ENCODE measurements at places on chromosomes 6 and 20.

GRCh38 chr6:125679128-125679527 is 70.3 kb upstream of the HEY2 start:
- DNase-seq, result no peak

- DNase-seq, result peak; percentile 64
Measured at GRCh38 chr6:138334000-138334399, 43.7 kb upstream of the SMIM28 start.

- no peak for DNase-seq
Measured at GRCh38 chr20:48538856-48539255, 288.9 kb downstream of the PREX1 start.

DNA sequence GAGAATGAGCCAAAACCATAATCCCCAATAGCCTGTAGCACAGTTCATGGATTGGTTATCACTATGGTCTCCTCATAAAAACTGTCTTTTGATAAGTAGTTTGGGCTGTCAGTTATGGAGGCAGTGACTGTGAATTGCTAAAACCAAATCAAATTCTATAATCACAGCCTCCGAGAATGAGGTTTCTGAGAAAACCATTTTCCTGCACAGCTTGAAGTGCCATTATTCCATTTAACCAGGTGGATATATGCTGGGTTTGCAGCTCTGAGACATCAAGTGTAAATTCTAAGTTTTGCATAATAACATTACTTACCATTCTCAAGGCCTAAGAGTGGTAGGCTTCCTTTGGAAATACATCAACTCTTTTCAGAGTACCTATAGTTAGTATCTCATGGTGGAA is 485.4 kb downstream of the FRK start:
- DNase-seq, result no peak

- peak; percentile 80 for DNase-seq
Measured at GRCh38 chr6:42661540-42662153, 60.8 kb downstream of the PRPH2 start.

DNA sequence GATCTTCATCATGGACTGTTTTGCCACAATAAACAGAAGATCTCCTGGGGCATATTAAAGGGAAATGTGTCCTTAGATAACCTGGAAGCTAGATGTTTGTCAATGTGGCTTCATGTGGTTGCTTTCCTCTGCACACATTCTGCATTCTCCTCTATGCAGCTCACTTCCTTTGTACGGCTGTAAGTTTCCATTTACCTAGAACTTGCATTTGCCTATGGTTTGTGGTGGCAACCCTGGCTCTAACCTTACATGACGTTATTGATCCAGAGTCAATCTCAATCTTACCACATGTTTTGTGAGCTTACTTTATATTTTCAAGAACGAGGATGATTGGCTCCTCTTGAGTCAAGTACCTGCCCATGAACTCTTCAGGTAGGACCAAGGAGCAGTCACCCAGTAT is 863.1 kb downstream of the MAFB start:
- DNase-seq, result no peak

DNA sequence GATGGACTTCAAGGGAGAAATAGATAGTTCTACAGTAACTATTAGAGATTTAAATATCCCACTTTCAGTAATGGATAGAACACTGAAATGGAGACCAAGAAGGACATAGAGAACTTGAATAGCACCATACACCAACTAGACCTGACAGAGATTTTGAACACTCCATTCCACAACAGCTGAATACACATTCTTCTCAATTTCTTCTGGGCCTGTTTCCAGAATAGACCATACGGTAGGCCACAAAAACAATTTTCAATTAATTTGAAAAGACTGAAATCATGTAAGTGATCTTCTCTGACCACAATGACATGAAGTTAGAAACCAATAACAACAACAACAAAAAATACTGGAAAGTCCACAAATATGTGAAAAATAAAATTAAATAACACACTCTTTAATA is 979.1 kb upstream of the FLRT3 start:
- no peak for DNase-seq

DNA sequence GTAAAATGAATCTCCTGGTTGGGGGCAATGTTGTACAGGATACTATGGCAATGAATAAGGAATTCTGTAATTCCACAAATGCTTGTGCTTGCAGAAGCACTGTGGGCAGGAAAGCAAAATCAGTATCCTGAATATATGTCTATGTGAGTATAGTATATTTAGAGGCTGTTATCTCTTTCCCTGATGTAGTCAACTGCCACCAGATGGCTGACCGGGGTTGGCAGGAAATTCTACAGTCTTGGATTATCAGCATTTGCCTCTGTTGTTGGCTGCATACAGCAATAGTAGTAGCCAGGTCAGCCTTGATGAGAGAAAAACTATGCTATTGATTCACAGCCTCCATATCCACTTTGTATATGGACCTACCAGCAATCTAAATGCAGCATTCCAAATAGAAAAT is 425.1 kb upstream of the JAG1 start:
- DNase-seq, result no peak

- peak; percentile 95 for DNase-seq
Measured at GRCh38 chr6:35468181-35468979, at the start of gene RPL10A. TSS of gene RPL10A (plus strand) at chr6:35468401. CDS start at chr6:35468435, 34 bp downstream.

DNA sequence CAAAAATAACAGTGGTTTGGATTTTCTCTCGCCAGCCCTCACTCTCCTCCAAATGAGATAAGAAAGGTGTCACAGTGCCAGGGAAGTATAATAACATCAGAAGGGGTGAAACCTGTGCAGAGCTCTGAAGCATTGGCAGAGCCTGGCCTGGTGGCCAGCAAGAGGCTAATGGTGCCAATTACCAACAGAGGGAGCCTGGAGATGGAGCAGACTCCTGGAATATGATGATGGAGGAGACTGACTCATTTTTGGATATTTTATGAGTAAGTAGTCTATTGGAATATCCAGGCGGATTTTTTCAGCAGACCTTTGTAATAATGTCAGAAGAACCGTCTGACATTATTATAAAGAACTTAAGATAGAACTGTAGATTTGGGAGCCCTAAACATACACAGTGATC is 442.6 kb upstream of the MARCKS start:
- peak; percentile 36 for DNase-seq

- no peak for DNase-seq
Measured at GRCh38 chr20:23081263-23081819, 4.8 kb downstream of the CD93 start.

DNA sequence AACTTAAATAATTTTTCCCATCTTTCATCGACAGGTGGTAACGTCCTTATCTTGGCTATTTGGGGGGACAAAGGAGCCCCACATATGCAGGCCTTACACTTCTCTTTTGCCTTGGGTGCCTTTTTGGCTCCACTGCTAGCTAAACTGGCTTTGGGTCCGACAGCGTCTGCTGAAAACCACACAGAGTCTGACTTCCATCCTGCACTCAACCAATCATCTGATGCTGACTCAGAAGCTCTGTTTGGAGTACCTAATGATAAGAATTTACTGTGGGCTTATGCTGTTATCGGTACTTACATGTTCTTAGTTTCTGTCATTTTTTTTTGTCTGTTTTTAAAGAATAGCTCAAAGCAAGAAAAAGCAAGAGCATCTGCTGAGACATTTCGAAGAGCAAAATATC is 178.5 kb downstream of the SLC16A10 start:
- DNase-seq, result no peak
